T-helper 2 cell treated with Interferon-gamma antibody and Interleukin-4, amounts not matched to agents 5 μg/mL and 100 μg/mL, for 36 hours (primary cell): ENCODE measurements at places on chromosomes 7 and 10.

DNA sequence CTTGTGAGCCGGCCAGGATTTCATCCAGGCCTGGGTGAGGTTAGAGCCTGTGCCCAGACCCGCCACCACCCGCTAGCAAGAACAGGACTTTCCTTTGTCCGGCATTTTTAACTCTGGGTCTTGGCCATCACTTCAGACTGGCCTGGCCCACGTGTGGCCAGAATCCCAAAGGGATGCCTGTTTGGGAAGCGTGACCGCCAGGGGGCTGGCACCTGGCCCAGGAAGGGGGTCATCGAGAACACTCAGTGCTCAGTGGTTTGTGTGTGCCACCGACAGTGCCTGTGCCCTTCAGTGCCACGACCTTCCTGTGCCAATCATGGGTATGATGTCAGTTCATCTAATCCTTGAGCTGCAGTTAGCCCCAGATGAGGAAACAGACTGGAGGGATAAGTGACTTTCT is 85.0 kb downstream of the ZMIZ1 start:
- no peak for DNase-seq

DNA sequence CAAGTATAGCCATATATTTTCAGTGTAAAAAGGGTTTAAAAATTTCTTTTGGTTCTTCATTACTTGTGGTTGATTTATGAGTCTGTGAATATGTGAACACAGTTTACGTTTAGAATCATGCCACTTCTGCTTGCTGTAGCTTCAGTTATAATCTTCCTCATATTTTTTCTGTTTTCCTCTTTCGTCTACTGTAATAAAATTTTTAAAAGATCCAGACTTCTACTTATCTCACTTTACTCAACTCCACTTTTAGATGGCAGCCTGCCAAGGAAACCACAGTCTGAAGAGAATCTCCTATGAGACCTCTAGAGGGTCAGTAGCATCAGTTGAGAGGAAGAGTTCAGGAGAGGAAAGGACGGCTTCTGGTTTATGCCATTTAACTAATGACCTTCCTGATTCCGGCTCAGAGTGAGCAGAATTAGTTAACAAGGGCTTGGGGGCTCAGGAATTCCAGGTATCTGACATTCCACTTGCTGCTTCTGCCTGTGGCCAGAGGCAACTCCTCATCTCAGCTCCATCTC is 21.4 kb downstream of the CREB5 start:
- DNase-seq: no peak

DNA sequence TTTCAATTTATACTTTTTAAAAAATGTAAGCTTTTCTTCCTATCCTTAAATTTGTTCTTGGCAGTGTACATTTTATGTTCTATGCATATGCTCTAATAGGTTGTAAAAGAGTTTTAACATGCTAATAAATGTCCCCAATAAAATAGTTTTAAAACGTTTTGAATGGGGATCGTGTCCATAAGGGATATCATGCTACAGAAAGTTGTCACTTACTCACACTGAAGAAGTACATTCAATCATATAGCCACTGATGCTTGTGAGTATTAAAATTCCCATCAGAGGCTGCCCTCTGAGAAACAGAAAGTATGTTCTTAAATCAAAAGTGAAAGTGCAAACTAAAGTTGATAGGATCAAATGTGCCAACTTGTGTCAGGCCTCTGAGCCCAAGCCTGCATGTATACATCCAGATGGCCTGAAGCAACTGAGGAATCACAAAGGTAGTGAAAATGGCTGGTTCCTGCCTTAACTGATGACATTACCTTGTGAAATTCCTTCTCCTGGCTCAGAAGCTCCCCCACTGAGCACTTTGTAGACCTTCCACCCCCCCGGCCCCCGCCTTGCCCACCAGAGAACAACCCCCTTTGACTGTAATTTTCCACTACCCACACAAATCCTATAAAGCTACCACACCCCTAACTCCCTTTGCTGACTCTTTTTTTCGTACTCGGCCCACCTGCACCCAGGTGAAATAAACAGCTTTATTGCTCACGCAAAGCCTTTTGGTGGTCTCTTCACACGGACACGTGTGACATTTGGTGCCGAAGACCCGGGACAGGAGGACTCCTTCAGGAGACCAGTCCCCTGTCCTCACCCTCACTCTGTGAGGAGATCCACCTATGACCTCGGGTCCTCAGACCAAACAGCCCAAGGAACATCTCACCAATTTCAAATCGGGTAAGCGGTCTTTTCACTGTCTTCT is 877 bp upstream of the NOD1 start:
- DNase-seq: no peak

DNA sequence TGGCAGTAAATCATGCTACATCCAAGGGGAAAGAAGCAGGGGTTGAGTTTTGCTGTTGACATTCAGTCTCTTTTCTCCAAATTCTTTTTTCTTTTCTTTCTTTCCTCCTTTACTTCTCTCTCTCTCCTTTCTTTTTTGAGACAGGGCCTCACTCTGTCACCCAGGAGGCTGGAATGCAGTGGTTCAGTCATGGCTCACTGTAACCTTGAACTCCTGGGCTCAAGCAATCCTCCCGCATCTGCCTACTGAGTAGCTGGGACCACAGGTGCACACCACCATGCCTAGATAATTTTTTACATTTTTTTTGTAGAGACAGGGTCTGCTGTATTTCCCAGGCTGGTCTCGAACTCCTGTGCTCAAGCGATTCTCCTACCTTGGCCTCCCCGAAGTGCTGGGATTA is 35.2 kb downstream of the SBDS start:
- DNase-seq: no peak

DNA sequence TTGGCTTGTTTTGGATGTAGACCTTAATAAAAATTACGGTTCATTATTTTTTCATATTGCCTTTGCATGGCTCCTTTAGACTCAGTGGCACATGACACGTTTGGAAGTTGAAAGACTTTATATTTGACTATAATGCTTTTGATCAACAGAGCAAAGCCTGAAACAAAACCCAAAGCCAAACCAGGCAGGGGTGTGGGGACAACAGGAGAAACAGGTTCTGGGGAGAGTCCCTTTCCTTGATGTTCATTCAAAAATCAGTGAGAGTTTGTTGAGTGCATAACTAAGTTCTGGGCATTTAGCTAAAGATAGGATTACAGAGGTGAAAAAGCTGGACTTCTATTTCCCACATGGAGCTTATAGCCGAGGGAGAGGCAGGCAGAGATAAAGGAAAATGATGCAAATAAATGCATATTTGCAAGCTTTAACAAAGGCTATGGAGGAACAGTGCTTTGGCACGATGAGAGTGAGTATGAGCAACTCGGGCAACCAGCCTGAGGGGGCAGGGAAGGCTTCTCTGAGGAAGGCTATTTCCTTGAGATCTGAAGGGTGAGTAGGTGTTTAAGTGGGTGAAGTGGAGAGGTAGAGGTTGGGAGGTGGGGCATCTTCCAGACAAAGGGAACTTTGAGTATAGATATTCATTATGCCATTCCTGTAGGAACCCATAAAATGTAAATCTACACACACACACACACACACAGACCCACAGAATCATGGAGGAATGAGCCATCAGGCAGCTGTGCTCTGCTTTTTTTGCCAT is 34.5 kb upstream of the PDZD8 start:
- DNase-seq: no peak

GRCh38 chr10:100746784-100747455 is 1.5 kb downstream of the PAX2 start:
- DNase-seq: no peak

DNA sequence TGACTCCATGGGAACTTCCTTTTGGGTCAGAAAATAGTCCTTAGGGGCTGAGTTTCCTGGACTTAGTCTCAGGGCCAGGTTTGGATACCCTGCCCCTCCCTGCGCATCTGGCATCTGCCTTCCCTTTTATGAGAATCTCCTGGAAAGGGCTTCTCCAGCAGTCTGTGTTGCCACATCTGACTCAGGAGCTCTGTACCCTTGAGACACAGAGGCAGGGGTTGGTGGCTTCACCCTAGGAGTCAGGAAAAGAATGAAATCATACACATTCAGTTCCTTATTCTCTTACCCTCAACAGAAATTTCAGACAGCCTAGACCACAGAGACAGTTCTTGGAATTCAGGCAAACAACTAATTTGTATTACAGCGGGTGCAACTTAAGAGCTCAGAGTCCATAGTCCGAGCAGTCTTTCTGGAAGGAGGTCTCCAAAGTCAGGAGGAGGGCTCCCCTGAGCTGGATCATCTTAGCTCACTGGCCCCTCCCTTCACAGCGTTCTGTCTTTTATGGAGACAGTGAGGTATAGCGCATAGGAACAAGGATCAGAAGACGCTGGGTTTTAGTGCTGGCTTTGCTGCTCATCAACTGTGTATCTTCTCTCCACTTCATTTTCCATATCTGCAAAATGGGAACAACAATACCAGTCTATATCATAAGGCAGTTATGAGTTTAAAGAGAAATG is 3.0 kb upstream of the PLAU start:
- DNase-seq: no peak

DNA sequence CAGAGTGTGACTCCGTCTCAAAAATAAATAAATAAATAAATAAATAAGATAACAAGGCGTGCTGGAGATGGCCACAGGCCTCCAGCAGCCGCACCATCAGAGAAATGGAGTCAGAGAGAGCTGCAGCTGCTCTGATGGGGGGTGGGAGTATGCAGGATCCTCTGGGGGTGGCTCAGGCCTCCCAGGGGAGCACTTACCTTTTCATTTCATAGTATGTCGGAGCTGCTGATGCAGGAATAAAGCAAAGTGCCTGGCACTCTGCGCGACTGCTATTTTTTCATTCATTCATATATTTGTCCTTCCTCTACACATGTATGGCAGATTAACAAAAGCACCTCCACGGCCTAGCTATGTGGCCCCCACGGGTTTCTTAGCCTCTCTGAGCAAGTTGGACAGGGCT is 175.9 kb downstream of the CUX1 start:
- no peak for DNase-seq

- no peak for DNase-seq
Measured at GRCh38 chr10:44105696-44106095, 279.2 kb downstream of the CXCL12 start.

DNA sequence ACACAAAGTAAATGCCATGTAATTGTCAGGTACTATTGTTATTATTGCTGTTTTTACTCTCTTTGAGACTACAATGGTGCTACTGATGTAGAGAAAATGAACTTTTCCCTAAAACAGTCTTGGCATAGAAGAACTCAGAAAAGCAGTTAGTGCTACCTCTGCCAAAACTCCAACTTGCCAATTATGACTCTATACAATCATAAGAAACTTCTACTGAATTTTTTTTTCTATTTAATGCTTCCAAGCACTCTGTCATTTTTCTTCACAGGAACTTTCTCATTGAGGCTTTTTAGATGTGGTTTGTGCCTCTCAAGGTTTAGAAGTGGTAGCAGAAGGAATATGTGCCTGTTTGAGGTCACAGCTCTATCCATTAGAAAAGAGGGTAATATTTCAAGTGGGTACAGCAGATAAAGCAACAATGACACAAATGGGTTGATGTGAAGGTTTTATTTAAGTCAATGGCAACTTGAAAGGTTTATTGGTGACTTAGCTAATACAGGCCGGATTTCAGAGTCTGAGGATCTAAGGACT is 64.0 kb upstream of the FERD3L start:
- no peak for DNase-seq

DNA sequence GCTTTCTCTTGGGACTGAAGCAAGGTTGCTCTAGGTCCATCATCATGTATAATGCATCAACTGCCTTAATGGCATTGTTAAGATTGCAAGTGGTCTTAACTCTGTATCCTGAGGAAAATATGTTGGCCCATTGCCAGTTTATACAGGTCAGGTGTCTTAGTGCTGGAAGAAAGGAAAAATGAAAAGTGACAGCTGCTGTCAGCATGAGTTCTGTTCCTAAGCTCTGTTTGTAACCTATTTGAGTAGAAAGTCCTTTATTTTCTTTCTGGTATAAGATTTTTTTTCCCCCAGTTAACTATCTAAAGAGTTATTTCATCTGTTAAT is 127.2 kb downstream of the SRI start:
- DNase-seq: no peak

- DNase-seq: no peak
Measured at GRCh38 chr10:94076325-94076841, 82.7 kb downstream of the PLCE1 start.

DNA sequence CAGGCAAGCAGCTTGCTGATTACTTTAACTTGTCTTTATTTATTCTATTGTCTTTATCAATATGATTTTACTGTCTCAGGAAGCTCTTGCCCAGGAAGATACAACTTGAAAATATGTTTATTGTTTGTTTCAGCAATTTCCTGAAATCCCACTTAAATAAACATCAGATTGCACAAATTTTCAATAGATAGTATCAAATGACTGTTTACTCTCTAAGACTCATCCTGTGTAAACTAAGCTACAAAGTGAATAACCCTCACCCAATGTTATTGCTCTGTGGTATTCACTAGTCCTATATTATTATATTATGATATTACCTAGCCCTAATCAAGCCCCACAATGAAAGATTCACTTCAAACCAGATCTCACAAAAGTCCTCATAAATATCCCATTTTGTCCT is 130.4 kb upstream of the HPS1 start:
- DNase-seq: no peak

GRCh38 chr7:37665352-37666022 is 18.1 kb upstream of the GPR141 start:
- DNase-seq: no peak

DNA sequence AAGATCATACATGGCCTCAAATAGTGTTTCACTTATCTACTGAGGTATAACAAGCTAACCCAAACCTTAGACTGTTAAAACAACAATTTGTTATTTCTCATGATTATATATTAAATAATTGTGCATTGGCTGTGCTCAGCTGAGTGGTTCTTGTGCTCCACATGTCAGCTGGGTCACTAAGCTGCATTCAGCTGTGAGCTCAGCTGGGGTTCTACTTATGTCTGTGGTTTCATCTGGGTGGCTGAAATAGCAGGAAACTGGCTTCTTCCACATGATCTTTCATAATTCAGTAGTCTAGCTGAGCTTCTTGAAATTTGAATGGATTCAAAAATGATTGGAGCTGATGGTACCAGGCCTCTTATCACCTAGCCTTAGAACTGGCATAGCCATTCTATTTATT is 181.8 kb upstream of the CSTF2T start:
- DNase-seq: no peak

DNA sequence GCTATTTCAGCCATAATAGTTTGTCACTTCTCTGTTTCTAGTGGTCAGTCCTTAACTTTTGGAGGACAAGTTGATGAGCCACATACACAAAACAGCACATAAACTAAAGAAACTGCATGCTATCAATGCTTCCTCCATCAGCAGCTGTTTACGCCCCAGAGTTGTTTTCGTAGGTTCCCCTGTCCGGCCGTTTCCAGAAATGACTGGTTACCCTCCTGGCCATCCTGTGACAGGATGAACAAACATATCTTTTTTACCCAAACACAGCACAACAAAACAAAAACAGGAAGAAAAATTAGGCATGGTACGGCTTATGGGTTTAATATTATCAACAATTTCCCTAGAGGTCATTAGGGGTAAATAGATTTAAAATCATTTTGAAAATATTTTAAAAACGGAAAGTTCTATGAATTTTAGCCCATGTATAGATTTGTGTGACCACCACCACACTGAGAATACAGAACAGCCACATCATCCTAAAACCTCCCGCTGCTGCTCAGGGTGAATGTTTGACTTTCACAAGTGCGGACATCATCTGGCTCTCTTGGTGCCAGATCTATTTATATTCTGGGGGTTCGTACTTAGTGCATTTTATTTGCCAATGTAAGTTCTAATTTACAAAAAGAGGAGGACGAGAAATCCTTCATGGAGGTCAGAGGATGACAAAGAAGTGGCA is 74.8 kb downstream of the HIPK2 start:
- DNase-seq: no peak

GRCh38 chr7:128017862-128018845 is 13.1 kb downstream of the LRRC4 start:
- DNase-seq: no peak
